ENCODE measurements at places on chromosomes 7 and 10. TPM values are rescaled to one million over a fixed set of nuclear protein-coding genes. Genes with fewer than 3 reads are reported as not detected.
A peak's percentile ranks its signal among the peaks of the same experiment; 100 is the strongest.

- no peak for DNase-seq
Observed at GRCh38 chr10:21801609-21802008, 201.9 kb downstream of the DNAJC1 start.

CYP3A5 gene
- 0.49 TPM for total RNA-seq

STK17A gene
- 68.4 TPM for total RNA-seq

CEP55 gene
- 44.4 TPM for total RNA-seq

DNA sequence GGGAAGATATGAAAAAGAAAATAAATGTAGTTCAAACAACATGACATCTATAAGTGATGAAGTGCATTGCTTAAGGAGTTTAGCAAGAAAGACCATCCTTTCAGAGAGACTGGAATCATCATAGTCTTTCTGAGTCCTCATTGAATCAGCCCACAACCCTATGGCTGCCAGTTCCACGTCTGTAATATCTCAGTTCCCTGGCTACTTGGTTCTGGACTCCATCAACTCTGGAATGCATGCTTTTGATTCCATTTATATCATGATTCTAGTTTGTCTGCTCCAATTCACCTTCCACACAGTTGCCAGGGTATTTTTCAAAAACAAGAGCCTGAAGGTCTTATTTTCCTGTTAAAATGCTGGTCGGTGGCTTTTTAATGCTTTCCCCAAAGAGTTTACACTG, 126.4 kb upstream of the MDFIC start:
- DNase-seq, result no peak

DNA sequence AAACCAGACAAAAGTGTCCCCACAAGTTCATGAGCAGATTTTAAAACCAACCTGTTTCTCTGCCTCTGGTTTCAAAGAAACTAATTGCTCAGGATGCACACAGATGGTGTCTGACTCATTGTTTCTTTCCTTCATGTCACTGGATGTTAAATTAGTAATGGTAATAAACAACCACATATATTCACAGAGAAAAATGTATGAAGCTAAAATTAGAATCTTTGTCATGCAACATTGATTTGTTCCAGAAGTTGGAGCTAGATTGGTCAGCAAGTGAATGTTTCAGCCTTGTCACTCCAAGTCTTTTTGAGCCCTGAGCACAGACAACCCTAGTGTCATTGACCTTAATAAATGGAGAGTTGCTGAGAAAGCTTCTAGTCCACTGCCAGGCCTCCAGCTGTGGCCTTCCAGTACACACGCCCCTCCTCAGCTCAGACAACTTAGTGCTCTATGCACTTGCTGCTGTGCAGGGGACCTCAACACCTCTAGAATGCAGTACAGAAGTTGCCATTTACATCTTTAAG, 175.9 kb downstream of the CCDC71L start:
- DNase-seq, result peak; percentile 83

TEX47 gene
- not detected for total RNA-seq

DEPP1 gene
- total RNA-seq, result 2.8 TPM
